ACHN (cell line): ENCODE measurements at places on chromosomes 6 and 20.

DNA sequence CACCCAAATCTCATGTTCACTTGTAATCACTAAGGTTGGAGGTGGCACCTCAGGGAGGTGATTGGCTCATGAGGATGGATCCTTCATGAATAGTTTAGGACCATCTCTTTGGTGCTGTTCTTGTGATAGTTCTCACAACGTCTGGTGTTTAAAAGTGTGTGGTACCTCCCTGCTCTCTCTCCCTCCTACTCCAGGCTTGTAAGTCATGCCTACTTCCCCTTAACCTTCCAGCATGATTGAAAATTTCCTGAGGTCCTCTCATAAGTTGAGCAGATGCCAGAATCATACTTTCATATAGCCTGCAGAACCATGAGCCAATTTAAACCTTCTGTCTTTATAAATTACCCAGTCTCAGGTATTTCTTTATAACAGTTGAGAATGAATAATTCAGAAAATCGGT, 16.6 kb downstream of the HLA-A start:
- no peak for DNase-seq

DNA sequence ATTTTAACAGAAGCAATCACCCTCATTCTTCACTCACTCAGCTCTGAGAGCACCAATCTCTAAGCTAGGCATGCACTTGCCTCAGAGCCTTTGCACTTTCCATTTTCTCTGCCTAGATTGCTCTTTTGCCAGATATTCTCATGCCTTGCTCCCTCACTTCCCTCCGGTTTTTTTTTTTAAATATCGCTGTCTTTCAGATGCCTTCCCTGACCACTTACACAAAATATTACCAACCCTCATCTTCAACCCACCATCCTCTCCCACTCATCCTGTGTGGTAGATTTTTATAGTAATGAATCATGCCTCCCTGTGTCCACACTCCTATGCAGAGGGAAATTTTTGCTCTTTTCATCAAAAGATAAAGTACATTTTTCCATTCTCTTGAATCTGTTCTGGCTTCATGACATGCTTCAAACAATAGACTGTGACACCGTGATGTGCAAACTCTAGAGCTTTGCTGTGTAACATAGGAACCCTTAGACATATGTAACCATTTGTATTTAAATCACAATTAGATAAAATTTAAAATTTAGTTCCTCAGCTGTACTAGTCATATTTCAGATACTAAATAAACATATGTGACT, 437.1 kb downstream of the UTRN start:
- no peak for DNase-seq

DNA sequence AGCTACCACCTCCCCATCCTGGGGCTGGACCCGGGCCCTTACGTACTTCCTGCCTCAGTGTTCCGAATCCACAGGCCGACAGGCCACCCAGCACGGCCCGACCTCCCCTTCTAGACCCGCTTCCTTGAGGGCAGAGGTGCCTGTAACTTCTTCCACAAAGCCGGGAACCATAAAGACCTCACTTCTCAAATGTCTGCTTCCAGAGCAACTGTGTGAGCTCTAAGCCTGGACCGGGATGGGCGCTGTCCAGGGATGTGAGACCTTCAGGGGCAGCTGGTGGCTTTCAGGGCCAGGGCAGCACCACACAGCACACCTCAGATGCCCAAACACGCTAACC, 9.3 kb downstream of the SLC2A4RG start:
- DNase-seq: no peak

DNA sequence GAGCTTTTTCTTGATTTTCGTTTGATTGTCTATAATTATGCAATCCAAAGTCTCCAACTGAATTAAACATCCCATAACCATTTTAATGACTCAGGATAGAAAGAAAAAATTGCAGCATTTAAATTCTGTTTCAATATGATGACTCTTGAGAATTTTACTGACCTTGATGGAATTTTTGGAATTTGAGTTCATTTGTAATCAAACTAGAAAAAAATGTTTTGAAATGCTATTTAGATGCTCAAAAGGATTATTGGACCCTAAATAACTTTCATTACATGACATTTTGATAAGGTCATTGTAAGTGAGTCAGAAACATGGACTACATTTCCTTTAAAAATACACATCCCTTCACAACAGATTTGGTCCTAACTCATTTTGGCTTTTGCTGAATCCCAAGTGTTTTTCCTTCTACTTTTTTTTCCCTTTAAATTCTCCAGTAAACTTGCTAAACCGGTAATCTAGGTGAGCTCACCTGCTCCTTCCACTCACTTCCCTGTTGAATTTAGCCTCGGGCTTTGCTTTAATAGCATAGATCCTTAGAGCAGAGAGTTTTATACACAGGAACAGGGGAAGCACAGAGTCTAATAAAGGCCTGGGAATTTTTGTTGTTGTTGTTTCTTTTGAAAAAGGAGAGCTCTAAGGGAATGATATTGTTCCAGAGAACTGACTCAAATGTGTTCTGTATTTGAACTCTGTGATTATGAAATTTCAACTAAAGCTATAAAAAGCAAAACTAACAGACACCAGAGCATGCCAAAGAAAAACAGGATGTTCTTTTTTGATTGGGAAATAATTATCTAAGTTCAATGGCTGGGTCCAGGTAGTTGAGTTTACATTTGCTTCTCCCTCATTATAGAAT, 1088.2 kb upstream of the CITED2 start:
- DNase-seq: no peak

GRCh38 chr6:142369266-142369665, 67.5 kb downstream of the ADGRG6 start:
- no peak for DNase-seq

DNA sequence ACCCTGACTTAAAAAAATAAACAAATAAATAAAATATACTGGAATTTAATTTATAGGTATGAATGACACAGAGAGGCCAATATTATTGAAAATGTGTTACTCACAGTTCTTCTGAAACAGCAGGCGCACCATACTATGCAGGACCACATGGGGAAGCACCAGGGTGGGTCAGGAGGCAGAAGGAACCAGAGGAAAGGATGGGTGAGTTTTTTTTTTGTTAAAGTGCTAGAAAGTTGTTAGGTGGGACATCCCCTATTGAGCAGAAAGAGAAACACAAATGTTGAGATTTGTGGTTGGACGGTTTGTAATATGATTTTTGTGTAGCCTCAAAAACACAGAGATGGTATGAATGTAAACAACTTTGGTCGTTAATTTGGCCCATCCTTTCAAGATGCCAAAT, 26.0 kb downstream of the PTPRA start:
- no peak for DNase-seq

DNA sequence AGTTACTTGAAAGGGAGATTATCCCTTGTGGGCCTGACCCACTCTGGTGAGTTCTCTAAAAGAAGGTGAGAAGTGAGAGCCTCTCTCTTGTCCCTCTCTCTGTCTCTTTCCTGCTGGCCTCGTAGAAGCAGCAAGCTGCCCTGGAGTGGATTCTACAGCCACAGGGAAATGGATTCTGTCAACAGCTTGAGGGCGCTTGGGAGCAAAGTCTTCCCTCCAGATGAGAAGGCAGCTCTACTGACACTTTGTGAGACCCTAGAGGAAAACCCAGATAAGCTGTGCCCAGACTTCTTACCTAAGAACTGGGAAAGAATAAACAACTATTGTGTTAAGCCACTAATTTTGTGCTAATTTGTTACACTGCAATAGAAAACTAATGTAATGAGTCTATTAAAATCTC, 39.9 kb downstream of the ANKRD60 start:
- no peak for DNase-seq
